ENCODE measurements at places on chromosomes 1 and 21.

- DNase-seq = no peak
These were observed 1260.7 kb downstream of the PLA2G4A start for GRCh38 chr1:188089461-188089860.

GRCh38 chr1:8905582-8906191 lies 27.2 kb upstream of the ENO1 start:
- no peak for DNase-seq

DNA sequence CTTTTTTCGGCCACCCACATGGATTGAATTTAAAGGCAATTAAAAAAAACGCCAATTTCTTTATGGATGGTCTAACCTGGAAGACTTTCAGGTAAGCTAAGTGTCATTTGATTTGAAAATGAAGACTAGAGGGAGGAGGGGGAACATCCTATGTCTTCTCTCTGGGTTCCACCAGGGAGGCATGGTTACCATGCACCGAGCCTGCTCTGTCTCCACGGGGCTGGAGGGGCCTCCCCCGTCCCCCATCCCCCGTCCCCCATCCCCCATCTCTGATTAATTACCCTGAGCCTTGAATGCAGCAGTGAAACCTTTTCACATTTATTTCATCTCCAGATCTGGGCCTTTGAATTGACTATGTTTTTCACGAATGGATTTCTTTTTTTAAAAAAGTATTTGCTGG lies 135.1 kb downstream of the TLR5 start:
- DNase-seq = no peak

- no peak for DNase-seq
These were observed 56.7 kb downstream of the AKT3 start for GRCh38 chr1:243793298-243793697.

DNA sequence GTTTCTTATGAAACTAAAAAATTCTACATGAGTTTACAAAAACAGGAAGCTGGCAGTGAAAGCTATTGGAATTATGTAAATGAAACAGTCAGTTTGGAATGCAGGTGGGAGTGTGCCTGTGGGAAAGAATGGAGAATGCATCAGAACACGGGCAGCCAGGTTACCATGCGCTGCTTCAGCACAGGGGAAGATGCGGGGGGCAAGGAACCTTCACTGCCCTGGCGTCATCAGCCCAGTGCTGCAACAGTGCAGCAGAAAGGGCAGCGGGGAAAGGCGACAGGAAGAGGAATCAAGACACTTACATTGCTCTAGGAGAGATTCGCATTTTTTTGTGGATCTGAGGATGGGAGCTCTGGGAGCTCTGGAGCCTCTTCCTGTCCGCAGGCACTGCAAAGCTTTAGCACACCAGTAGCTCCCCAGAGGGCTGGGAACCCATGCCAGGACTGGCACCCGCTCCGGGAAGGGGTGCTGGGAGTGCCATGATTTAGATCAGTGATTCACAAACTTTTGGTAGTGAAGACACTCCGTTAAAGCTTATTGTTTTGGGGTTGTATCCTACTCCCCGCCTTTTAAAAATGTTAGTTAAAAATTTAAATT lies 64.1 kb upstream of the WDR26 start:
- DNase-seq = no peak

GRCh38 chr1:209176866-209177430 lies 406.6 kb upstream of the CAMK1G start:
- DNase-seq = no peak

DNA sequence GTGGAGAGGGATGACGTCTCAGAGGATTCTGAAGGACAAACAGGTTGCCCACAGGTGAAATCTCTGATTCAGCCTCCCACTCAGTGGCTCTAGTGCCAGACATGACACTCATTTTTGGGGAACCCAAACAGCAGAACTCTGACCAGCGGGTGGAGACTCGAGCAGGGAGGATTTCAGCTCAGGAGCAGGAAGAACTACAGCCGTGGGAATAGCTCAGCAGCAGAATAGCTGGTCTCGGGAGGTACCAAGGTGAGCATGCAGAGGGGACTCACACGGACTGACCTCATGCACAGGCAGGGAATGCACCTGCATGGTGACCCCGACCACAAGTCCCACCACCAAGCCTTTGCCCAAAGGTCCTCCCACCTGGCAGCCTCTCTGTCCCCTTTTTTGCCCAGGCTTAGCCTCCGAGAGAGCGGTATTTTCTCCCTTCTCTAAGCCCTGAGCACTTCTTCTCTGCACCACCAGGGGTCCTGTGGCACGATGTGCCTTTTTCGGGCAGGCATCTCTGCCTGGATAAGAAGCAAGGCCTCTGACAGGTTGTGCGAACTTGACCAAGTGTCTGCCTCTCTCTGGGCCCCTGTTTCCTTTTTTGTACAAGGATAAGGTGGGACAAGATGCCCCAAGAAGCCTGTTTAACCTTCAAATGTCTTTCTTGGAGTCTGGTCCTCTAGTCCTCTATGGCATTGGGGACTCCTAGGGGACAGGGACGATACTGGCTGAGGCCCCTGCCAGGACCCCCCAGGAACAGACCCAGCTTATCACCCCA lies 8.8 kb upstream of the FGR start:
- peak; percentile 87 for DNase-seq

DNA sequence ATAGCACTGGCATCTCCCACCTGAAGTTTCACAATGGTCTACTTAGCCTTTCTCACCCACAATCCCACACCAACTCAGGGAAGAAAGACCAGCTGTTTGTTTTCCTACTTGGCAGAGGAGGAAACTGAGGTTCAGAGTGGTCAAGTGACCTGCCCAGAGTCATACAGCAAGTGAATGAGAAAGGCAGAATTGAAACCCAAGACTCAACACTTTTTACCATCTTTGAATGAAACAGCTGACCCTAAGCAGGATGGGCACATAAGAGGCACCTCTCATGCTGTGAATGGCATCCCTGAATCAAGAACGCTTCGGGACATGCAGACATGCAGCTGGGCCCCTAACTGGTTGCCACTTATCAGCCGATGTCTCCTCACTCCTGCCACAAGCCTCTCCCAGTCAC lies 193.8 kb downstream of the HIVEP3 start:
- DNase-seq = no peak

DNA sequence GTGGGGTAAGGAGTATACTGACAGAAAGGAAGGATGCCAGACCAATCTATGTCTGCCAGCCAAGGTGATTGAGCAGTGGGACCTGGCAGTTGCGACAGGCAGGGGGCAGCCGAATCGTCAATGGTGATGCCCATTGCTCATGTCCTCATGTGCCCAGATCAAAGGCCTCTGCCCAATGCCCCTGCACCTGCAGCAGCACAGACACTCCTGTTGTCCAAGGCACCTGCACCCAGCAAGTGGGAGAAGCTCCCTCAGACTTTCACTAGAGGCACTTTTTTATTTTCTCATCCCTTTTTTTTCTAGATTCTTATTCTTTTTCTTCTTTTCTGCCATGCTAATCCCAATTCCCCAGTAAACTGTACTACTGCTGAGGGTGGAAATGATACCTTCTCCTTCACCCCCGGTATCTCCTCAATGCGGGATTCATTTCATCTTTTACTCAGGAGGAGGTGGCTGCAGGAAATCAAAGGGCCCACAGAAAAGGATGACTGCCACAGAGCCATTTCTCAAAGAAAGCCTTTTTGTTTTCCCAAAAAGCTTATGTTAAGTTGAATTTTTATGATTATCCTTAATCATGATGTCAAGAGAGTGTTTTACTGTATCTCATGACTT lies 332.0 kb downstream of the PAPPA2 start:
- DNase-seq = no peak

DNA sequence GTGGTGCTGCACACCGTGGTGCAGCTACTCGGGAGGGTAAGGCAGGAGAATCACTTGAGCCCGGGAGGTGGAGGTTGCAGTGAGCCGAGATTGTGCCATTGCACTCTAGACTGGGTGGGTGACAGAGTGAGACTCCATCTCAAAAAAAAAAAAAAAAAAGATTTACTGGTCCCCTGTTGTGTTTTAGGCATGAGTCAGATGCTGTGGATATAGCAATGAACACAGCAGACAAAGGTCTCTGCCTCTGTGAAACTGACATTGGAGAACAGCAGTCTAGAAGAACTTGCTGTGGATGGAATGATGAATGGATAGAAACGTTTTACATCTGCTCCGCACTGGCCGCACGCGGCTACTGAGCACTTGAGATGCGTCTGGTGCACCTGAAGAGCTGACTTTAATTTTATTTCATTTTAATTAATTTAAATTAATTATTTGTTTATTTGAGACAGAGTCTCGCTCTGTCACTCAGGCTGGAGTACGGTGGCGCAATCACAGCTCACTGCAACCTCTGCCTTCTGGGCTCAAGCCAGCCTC lies 24.5 kb upstream of the EPHA2 start:
- DNase-seq = no peak

DNA sequence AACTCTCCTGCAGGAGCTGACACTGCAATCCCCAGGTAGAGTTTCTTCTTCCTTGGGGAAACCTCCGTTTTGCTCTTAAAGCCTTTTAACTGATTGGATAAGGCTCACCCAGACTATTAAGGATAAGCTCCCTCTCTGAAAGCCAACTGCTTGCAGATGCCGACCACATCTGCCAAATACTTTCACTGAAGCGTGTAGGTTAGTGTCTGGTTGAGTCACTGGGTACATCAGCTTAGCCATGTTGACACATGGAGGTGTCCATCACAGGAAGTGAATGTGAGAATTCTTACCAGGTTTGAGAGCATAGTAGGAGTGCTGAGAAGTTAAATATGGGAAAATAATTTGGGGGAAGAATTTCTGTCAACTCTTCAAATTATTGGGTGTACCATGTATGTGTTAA lies 202.0 kb downstream of the AJAP1 start:
- DNase-seq = no peak

GRCh38 chr1:8347635-8348034 lies 29.7 kb downstream of the SLC45A1 start:
- DNase-seq = no peak

DNA sequence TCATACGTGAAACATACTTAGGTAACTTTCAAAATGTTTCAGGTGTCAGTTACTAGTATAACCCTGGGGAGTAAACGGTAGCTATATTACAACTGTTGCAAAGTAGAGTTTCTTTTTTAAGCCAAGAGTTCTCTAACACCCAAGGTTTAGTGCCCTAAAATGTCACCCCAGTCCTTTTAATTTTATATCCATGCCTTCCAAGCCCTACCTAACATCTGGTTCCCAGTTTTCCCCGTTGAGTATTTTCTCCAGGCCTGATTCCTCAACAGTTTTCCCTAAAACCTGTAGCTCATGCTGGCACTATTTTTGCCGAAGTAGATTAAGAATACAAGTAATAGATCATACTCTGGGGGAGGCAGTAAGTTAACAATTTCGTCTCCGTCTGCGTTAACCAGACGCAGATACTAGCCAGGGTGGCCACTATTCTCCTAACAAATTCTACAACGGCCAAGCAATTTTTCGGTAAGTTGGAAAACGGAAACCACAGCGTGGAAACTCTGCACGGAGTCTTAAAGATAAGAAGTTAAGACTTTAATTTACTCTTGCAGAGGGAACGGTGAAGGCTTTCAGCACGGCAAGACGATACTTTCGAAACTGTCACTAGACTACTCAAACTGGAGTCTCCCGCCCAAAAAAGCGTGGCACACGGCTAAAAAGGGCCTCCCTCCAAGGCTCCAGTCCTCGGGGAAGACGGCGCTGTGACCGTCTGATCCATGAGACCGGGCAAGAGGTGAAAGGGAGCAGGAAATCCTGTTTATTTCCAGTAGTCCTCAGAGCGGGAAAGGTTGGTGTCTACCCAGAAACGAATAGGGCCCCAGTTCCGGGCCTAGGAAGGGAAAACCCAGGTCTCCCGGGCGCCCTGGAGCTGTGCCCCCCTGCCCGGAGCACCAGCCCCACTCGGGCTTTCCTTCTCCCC lies 945 bp downstream of the SRSF4 start:
- DNase-seq = peak; percentile 69

GRCh38 chr1:197862221-197862620 lies 40.2 kb upstream of the C1orf53 start:
- DNase-seq = no peak

Data from hematopoietic multipotent progenitor cell treated with erythropoietin and hydrocortisone succinate and interleukin-3 and kit ligand, for 4 days (in vitro differentiated cells).